ENCODE measurements at places on chromosomes 7 and 10. TPM values are rescaled to one million over a fixed set of nuclear protein-coding genes. Genes with fewer than 3 reads are reported as not detected.

Gene PLXNA4
- total RNA-seq: 0.70 TPM

DNA sequence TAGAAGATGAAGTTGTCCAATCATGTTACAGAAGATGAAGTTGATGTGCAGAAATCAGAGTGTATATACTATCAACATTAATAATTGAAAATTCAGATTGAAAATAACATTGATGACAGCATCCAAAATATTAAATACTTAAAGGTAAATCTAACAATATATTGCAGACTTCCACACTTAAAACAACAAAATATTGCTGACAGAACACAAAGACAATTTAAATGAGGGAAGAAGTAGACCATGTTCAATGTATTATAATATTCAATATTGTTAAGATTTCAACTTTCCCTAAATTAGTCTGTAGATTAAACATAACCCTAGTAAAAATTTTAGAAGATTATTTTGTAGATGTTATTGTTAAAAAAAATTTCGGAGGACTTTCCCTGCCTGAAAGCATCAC, 151.9 kb downstream of the PON1 start:
- DNase-seq: no peak

- no peak for DNase-seq
These were observed 96.8 kb upstream of the LSM8 start for GRCh38 chr7:118087126-118087525.

- no peak for DNase-seq
These were observed 122.3 kb upstream of the LYZL2 start for GRCh38 chr10:30751678-30752331.

Gene OR9A2
- total RNA-seq: not detected

GRCh38 chr7:2876031-2876731, 32.1 kb upstream of the GNA12 start:
- DNase-seq: no peak

DNA sequence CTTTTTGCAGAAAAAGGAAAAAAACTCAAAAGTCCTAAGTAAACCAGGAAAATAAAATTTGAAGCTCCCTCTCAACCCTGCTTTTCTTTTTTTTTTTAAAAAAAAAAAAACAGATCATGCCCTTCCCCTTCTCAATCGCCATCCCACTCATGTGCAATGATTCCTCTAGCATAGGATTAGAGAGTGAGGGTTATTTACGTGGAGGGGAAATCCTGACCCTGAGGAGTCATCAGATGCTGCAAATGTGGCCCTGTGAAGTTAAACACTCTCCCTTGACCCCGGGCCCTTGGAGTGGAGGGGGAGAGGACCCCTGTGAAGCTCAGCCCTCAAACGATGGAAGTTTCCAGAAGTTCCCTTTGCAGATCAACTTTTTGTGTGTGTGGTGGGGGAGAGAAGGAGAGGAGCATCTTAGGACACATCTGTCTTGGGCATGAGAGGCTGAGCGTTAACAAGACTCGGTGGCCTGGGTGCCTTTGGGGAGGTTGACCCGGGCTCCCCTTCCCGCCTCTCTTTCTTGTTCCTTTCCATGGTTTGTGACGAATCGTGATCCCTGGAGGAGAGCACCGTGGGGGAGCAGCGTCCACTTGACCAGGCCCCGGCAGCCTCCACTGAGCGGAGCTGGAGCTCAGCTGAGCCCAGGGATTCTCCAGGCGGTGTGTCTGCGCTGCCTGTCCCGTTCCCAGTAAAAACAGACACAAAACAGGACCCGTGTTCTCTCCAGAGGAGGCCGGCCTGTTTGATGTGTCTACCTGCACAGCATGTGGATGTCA, 1.5 kb upstream of the SHH start:
- no peak for DNase-seq

Gene VAX1
- total RNA-seq: not detected

Gene ADAMTS14
- total RNA-seq: 0.33 TPM

DNA sequence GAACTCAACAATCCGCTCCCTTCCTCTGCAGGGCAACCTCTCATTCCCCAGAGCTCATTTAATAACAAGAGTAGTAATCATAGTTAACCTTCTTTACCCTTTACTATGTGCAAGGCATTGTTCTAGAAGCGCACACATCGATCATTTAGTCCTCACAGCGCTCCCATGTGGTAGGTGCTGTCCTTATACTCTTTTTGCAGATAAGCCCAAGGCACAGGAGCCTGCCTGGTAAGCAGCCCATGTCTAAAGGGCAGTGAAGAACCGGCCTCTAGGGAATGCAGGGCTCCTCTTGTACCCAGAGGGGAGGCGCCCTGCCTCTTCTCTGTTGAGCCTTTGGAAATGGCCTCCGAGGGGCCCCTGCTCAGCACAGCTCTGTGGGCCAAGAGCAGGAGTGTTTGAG, 14.3 kb downstream of the CHST3 start:
- no peak for DNase-seq

Gene HOGA1
- total RNA-seq: not detected

DNA sequence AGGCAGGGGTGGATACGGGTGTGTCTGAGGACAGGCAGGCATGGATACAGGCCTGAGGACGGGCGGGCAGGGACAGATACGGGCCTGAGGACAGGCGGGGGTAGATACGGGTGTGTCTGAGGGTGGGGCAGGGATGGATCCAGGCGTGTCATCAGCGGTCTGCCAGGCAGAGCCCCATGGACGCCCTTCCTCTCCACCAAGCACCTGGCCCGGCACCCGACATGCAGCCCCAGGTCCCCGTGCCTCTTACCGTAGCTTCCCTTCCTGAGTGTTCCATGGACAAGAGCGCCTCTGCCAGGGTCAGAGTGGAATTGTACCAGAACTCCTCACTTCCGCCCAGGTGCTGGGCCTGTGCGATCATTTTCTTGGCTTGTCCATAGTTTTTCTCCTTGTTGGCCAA, 74.6 kb upstream of the NKX6-2 start:
- no peak for DNase-seq

GRCh38 chr7:47218378-47219176, 363.3 kb downstream of the TNS3 start:
- no peak for DNase-seq

Gene SNCG
- 0.44 TPM for total RNA-seq

Gene NUTM2E
- total RNA-seq: 0.19 TPM

Gene GARIN1A
- 0.37 TPM for total RNA-seq

GRCh38 chr10:22333167-22333974, 11.9 kb upstream of the SPAG6 start:
- peak; percentile 77 for DNase-seq

GRCh38 chr10:90913774-90914420, 7.0 kb downstream of the ANKRD1 start:
- DNase-seq: no peak

GRCh38 chr7:18508443-18509427, 13.2 kb downstream of the HDAC9 start:
- DNase-seq: no peak

- DNase-seq: no peak
These were observed 3.9 kb downstream of the BRI3 start for GRCh38 chr7:98285157-98286092.

Gene SH2B2
- total RNA-seq: 2.9 TPM

Gene OR9A4
- total RNA-seq: not detected

GRCh38 chr10:110144507-110144906, 62.9 kb upstream of the MXI1 start:
- no peak for DNase-seq

GRCh38 chr7:43648473-43649406, 65.8 kb downstream of the STK17A start:
- DNase-seq: peak; percentile 93

Gene VGF
- 0.28 TPM for total RNA-seq

- no peak for DNase-seq
These were observed 26.2 kb upstream of the PRPF18 start for GRCh38 chr10:13560597-13560996.

Gene RTKN2
- 2.7 TPM for total RNA-seq

Gene STEAP4
- 0.58 TPM for total RNA-seq

- no peak for DNase-seq
These were observed 26.1 kb downstream of the IFIT5 start for GRCh38 chr10:89440226-89441009.

- no peak for DNase-seq
These were observed 630.6 kb downstream of the KCNMA1 start for GRCh38 chr10:77006836-77007511.

Gene PNLIPRP1
- total RNA-seq: not detected

GRCh38 chr10:86284355-86285105, 82.1 kb downstream of the GRID1 start:
- no peak for DNase-seq

DNA sequence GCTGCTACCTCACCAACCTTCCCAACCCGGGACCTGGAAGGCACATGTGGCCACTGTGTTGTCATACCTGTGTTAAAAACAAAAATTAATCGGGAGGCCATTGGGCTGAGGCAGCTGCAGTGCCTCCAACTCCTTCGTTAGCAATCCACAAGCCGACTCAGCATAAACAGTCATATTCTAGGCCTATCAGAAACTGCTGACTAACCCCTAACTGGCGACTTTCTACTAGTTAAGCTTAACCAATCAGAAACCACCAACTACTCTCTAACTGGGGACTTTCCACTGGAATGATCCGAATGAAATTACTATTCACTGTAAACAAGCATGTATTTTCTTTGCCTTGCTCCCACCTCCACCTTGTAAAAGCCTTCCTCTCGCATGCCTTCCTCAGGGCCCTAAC, 14.1 kb upstream of the TMEM72 start:
- no peak for DNase-seq

Gene MLXIPL
- total RNA-seq: not detected

DNA sequence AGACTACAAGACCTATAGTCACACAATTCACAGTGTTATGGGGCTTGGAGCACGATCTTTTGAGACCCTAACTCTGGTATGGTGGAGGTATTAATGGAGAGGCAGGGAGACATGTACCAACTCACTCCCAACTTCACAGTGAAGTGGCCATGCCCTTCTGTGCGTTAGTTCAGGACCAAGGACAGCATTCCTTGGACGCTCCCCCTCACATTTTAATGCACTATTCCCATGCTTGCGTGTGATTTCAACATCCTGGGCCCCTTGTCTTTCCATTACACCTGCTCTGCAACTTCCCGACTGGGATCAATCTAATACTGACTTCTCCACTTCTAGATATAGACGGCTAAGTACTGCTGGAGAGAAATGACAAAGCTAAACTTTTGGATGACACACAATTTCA, 72.7 kb downstream of the PLCE1 start:
- no peak for DNase-seq

Gene RNLS
- total RNA-seq: 2.4 TPM

Gene MYPN
- total RNA-seq: not detected

DNA sequence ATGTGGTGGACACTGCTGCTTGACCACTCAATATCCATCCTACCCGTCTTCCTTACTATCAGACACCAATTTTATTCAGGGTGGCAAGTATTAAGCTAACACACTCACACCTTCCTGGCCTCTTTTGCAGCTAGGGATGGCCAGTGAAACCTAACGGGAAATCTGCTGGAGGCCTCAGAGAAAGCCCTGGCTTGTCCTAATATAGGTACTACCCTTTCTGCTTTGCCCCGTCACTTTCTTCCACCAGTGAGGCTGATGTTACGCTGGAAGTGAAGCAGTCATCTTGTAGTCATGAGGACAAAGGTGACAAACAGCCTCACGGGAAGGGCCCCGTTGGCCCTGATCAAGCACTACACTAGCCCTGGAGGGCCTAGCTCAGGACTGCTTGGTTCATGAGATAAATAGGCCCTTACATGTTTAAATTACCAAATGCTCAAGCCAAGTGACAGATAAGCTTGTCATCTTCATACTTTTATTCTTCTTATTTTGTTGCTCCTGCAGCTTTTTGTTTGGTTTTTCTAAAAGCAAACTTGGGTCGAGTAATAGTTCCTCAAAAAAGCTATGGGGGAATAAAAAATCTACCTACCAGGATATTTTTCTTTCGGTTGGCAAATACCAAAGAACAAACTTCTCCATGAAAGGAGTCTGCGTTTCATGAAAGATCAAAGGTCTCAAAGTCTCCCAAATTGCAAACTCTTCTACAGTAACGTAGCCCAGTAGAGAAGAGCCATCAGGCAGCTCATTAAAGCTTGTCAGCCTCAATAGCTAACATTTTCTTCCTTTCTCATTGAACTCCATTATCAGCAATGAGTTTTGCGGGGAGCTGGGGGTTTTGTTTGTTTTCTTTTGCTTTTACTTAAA, 17.5 kb downstream of the CREB3L2 start:
- no peak for DNase-seq

Gene SKIDA1
- total RNA-seq: 0.02 TPM

DNA sequence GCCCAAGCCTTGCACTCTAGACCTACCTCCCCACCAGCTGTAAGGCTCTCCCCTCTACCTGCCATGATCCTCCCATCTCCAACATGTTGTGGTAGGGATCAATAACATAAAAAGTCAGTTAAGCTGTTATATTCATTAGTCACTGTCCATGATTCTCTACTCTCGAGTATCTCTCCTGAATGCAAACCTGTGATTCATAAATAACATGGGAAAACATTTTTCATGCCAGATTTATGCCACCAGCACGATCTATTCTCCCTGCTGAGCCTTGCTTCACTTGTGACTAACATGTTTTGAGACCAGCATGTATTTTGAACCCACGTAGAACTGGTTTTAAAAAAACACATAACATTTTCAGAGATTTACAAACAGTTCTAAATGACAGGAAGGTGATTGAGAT, 30.3 kb downstream of the TMEM168 start:
- no peak for DNase-seq

GRCh38 chr10:52442576-52442975, 128.5 kb downstream of the DKK1 start:
- DNase-seq: no peak

GRCh38 chr10:21894648-21895342, 108.7 kb downstream of the DNAJC1 start:
- no peak for DNase-seq

Gene NUTM2B
- total RNA-seq: 0.91 TPM

DNA sequence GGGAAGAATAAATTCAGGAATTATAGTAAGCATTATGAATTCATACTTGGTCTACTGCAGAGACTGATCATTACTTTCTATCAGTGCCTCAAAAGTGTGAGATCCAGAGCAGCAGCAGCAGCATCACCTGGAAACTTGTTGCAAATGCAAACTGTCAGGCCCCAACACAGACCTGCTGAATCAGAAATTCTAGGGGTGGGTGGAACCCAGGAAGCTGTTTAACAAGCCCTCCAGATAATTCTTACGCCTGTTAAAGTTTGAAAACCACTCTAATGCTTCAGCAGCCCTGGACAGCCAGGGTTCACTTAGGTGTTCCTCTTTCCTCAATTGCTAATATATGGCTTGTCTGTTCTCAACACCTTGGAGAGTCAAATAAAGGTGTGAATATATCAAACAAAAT, 19.5 kb downstream of the CACUL1 start:
- no peak for DNase-seq

DNA sequence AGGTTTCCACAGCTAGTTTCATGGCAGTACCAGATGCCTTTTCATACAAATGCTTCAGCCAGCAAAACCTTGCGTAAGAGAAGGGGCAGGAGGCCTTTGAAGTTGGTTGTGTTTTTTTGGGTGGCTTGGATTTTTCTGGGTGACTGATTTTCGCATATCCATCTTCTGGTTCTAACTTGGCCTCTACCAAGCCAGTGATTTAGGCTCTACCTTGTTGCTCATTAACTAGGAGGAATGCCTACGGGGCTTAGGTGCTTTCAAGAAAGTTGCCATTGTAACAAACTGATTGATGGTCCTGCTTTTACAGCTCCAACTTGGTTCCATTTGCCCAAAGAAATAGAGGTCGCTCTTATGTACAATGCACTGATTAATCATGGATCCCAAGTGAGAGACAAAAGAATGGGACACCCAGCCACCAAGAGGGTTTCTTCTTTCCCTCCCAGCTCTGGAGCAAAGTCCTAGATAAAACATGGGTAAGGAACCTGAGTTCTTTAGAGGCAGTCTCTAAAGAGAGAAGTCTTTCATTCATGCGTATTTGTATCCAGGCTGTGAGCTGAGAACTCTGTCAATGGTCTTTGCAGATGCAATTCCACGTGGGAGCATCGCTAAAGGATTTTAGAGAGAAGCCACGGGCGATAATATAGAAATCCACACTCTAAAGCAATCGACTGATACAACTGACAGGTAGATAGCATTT, 92.1 kb upstream of the FGFR2 start:
- no peak for DNase-seq

Measured in activated CD4-positive, alpha-beta T cell treated with anti-CD3 and anti-CD28 coated beads, Interleukin-2, amount 10 ng/mL, durations not matched to agents 24 days and 14 days (primary cell).